ENCODE measurements at places on chromosomes 1 and 21.

DNA sequence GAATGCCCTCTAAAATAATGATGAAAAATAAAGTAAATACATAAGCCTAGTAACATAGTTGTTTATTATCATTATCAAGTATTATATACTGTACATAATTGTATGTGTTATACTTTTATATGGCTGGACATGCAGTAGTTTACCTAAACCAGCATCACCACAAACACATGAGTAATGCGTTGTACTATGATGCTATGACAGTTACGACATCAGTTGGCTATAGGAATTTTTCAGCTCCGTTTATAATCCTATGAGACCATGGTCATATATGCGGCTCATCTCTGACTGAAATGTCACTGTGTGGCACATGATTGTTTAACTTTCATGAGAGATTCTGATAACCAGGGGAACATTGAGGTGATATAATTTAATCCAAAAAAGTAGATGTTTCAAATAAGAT, 352.1 kb downstream of the ST6GALNAC3 start:
- no peak for DNase-seq

GRCh38 chr1:102852613-102853012, 255.7 kb downstream of the COL11A1 start:
- no peak for DNase-seq

DNA sequence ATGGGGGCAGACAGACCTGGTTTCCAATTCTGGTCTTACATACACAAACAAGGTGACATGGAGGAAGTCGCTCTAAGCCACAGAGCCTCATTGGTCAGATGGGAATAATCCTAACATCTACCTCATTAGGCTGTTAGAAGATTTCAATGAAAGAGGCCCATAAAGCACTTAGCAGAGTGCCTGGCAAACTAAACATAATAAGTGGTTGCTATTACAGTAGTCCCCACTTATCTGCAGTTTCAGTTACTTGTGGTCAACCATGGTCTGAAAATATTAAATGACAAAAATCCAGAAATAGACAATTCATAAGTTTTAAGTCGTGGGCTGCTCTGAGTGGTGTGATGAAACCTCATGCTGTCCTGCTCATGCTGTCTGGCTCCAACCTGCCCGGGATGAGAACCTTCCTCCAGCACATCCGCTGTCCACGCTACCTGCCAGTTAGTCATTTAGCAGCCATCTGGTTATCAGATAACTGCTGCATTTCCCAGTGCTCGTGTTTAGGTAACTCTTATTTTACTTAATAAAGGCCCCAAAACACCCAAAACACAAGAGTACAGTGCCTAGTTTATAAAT, 112.3 kb downstream of the DDX20 start:
- no peak for DNase-seq

GRCh38 chr1:156899956-156900718, 6.6 kb downstream of the PEAR1 start:
- no peak for DNase-seq

GRCh38 chr1:65704318-65704717, 88.4 kb upstream of the PDE4B start:
- DNase-seq, result no peak

- no peak for DNase-seq
Observed at GRCh38 chr21:21057349-21058062, 59.3 kb downstream of the NCAM2 start.

- peak; percentile 27 for DNase-seq
Observed at GRCh38 chr1:22665752-22666151, 12.7 kb downstream of the C1QB start.

GRCh38 chr1:175824079-175824478, 80.7 kb upstream of the TNR start:
- peak; percentile 3 for DNase-seq

- DNase-seq, result no peak
Observed at GRCh38 chr21:27024971-27025370, 58.1 kb upstream of the ADAMTS5 start.

GRCh38 chr1:91124989-91125417, 103.2 kb upstream of the ZNF644 start:
- DNase-seq, result no peak

GRCh38 chr1:173423291-173423690, 53.8 kb upstream of the PRDX6 start:
- DNase-seq, result no peak

GRCh38 chr21:35343046-35343819, 294.1 kb upstream of the RUNX1 start:
- no peak for DNase-seq

GRCh38 chr21:34557261-34557660, 45.3 kb upstream of the KCNE1 start:
- DNase-seq, result no peak

DNA sequence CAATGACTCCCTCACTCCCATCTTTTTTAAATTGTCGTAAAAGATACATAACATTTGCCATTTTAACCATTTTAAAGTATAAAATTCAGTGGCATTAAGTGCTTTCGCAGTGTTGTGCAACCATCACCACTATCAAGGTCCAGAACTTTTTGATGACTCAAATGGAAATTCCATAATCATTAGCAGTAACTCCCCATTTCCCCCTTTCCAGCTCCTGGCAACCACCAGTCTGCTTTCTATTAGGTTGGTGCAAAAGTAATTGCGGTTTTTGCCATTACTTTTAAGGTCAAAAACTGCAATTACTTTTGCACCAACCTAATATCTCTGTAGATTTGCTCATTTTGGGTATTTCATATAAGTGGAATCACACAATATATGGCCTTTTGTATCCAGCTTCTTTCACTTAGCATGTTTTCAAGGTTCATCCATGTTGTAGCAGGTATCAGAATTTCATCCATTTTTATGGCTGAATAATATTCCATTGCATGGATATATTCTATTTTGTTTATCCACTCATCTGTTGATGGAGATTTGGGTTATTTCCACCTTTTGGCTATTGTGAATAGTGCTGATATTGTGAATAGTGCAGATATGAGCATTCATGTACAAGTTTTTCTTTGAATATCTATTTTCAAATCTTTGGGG, 159.7 kb downstream of the HIVEP3 start:
- DNase-seq, result no peak

DNA sequence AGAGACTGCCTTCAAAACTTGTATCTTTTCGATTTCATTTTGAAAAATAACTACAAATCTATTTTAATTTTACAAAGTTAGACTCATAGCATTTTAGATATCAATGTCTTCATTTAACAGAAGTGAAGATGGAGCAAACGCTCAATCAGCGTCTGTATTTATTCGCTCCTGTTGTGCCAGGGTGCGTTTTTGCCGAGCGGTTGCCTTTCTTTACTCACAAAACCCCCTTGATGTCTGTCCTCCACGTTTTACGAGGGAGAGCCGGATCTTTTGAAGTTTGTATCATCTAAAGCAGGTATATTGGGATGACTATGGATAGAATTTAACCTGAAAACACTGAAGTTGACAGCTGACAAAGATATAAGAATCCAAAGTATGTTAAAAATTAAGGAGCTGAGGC, 44.6 kb downstream of the MRPL39 start:
- no peak for DNase-seq

- no peak for DNase-seq
Observed at GRCh38 chr1:178464566-178464965, 32.2 kb downstream of the CLEC20A start.

DNA sequence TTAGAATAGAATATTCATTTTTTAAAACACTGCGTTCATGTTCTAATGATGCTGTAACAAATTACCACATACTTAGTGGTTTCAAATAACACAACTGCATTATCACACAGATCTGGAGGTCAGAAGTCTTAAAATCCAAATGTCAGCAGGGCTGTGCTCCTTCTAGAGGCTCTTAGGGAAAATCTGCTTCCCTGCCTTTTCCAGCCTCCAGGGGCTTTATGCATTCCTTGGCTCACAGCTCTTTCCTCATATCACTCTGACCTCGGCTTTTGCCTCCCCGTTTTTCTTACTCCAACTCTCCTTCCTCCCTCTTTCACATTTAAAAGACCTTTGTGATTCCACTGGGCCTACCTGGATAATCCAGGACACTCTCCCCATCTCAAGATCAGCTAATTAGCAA, 18.6 kb upstream of the FMN2 start:
- DNase-seq, result no peak

GRCh38 chr1:203395751-203396150, 44.8 kb upstream of the FMOD start:
- no peak for DNase-seq

DNA sequence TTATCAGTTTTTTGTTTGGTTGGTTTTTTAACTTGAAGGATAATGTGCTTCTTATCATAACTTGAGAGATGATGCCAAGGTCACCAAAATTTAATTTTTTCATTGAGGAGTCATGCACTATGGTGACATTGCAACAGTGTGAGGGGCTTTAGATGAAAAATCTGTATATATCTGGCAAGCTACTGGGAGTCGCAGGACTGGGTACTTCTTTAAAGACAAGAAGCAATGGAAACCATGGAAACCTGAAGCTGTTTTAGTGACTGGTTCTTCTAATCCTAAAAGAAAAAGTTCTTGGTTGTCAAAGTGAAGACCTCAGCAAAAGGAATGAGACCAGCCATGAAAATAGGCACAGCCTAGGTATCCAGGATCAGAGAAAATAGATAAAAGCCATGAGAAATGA, 31.1 kb downstream of the ZC3H11B start:
- no peak for DNase-seq

DNA sequence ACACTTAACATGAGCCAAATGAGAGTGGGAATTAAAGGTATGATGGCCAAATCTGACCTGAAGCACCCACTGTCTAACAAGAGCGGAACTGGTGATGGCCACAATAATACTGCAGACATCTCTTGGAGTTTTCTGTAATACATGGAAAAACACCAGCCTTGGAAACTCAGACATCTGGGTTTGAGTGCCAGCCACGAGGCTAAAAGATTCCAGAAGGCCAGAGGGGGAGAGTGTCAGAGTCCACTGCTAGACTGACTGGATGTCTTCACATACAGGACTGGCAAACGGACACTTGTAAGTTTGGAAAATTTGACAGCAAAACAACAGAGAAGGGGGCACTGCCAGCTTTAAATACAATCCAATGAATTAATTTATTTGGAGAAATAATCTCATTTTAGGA, 175.1 kb downstream of the ADSS2 start:
- DNase-seq, result no peak

DNA sequence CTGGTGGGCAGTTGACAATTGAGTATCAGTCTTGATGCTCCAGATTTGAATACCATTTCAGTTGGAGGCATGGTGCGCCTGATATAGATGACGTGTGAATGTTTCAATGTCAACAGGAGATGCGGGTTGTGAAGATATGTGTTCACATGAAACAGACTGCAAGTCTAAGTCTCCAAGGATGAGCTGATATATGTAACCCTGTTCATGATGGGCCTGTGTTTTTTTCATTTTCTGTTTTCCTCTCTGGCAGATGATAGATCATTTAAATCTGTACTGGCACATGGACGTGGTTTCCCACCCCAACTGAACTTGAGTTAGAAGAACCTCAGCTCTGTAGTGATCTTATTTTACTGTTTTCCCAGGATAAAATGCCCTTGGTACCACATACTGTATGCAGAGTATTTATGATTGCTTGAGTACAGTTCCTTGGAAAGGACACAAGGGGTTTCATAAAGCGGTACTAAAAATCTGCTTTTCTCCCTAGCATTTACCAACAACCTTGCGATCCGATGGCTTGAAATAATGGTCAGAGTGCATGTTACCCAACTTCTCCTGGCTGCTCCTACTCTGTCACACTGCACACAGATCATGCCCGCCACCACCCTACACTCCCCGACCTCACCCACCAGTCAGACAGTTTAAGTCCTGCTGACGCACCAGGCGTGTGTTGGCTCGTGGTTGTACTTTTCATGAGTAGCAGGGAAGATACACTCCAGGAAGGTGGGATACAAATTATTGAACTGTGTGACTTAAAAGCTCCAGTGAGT, 131.1 kb downstream of the NFIA start:
- DNase-seq, result no peak

DNA sequence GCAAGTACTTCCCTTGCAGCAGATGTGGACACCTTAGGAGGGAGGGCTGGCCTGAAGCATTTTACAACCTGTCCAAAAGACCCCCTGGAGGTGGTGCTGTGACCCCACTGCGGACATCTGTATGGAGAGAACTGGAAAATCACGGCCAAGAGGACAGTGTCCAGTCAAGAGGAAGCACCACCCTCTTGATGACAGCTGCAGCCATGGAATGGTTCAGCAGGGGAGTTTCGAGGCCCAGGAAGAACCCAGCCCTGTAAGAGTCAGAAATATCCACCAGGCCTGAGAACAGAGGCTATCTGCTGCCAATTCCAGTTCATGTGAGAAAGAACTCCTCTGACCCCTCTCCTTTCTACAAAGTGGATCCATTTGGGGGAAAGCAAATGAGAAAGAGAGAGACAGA, 126.8 kb downstream of the PLXNA2 start:
- DNase-seq, result no peak

DNA sequence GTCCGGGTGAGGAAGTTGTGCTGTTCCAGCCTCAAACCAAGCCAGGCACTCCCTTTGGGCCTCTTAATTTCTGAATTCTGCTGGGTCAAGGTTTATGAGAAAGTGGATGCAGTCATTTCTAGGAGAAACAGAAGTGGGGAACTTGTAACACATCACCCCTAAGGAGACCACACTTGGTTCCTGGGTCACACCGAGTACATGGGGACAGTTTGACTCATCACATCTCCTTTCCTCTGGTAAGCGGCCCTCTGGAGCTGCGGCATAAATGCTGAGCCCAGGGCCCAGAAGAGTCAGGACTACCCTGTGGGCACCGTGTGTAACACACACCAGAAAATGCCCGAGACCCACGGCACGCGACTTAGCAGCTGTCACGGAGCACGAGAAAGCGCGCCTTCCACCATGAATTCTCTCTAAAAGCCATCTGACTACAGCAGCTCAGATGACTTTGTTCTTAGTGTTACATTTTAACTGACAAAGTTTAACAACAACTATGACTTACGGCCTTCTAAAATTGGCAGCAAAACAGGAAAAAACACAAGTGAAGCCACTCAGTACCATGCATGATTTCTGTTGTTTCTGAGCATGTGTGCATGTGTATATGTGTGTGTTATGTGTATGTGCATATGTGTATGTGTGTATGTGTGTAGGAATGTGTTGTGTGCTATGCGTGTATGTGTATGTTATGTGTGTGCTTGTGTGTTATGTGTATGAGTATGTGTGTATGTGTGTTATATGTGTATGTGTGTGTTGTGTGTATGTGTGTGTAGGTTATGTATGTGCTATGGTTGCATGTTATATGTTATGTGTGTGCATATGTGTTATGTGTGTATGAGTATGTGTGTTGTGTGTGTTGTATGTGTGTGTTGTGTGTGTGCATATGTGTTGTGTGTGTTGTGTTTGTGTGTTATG, 50.8 kb downstream of the TOMM20 start:
- no peak for DNase-seq

DNA sequence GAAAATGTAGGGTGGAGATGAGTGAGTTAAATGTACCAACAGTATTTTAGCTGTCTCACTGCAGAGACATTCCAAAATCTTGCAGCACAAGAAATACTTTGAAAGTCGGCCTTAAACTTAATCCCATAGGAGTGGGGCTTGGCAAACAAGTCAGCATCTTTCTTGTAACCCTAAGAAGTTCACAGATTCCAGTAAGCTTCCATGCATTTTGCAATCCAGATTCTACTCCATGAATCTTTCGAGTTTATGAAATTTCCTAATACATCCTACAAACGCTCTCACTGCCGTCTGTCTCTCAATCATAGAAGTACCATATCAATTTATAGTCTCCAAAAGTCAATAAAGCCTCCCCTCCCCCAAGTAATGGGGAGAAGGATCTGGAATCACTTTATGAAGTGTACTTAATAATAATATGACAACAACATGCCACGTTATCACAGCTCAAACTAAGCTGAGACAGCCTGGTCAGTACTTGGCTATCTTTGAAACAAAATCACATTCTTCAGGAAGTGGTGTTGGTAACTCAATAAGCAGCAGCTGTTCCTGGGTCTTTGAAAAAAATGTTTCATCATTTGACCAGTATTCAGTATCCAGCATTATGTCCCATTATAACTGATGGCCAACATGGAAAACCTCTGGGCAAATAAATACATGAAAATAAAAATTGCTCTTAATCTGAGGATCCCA, 317.4 kb upstream of the RUNX1 start:
- peak; percentile 36 for DNase-seq
